Adipocyte (in vitro differentiated cells): ENCODE measurements at places on chromosomes 3 and 15.

DNA sequence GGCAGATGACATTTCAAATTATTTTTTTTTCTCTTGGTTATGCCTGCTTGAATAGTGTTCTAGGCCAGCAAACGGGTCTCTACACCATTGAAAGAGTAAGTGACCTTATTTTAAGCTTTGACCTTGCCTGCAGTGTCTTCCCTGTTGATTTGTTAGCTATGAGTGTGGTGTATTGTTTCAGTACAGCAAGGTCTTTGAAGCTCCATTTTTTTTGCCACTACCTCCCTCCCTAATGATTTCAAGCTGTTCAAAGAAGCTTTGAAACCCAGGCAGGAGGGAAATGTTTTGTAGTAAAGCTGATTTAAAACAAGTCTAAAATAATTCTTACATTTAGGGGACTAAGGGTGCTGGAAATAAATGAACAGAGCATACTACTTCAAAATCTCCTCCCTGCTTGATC, 1249.8 kb downstream of the ROBO1 start:
- peak; percentile 32 for DNase-seq

DNA sequence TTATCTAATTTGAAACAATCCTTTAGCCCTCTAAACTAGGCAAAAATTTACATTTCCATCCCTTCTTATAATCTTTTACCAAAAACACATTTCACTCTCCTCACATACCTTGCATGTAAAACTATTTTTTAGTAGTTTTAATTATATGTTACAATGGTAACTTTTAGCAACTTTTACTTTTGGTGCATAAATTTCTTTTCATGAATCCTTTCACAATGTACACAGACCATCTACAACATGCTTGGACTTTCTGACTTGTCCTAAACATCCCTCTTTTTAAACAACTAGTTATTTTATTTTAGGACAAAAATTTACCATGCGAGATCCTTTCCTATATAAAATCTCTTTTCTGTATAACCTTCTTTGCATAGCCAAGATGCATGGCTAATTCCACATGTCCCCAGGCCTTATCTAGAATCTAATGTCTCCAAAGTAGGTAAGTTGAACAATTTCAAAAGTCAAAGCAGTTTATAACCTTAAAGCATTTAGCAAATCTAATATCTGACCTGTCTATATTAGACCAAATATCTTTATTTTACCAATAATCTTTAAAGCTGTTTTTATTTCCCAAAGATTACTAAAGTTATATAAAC, 14.4 kb upstream of the ALDH1L1 start:
- DNase-seq: no peak

DNA sequence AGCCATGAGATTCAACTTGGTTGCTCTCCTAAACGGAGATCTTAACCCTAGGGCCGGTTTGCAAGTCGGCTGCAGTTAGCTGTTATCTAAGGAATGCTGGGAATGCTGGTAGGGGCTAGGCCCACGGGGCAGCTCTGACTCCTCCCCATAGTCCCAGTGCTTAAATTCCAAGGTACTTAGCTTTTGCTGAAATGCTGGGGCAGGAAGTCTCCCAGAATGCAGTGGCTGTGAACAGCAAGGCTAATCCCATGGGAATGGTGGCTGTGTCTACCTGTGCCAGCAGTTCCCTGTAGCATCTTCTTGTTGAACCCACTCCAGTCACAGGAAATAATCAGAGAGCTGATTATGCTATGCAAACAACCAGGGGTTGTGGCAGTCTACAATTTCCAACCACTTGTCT, 102.5 kb upstream of the TJP1 start:
- peak; percentile 65 for DNase-seq

- DNase-seq: no peak
Observed at GRCh38 chr3:193803288-193803687, 210.3 kb downstream of the OPA1 start.

DNA sequence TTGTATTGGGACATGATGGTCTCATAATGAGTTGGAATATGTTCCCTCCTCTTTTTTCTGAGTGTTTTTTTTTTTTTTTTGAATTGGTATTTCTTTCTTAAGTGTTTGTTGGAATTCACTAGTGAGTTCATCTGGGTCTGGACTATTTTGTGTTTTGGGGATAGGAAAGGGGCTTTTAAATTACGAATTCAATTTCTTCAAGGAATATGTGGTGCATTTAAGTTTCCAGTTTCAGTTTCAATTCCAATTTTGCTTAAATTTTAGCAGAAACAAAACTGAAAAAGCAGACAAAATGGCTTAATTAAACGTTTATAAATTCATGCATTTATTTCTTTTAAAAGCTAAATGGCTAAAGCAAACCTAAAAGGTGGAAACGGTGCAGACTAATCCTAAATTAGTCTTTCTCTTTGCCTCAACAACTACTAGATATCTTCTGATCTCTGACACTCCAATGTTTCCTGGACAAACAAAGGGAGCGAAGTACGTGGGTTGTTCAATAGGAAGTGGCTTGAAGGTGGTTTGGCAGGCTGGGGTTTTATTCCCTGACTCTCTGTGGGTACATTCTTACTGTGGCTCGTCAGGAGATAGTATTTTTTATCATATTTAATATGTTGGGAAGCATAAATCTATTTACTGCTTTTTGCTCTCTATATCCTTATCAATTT, 50.0 kb upstream of the CORO2B start:
- no peak for DNase-seq

DNA sequence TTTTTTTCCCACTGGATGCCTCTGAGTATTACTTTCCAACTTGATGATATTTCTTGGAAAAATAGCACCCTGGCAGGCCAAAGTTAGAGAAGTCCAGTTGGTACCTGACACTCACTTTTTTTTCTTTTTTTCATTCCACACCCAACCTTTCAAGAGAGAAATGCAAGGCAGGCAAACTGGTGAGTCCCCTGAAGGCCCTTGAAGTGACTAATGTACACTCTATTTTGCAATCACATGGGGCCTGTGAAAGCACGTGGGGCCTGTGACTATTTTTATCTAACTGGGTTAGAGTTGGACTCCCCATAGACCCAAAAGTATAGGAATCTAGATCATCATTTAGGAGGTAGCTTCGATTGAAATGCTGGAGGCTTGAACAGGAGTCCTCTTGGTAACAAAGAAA, 316.7 kb downstream of the CHL1 start:
- no peak for DNase-seq

DNA sequence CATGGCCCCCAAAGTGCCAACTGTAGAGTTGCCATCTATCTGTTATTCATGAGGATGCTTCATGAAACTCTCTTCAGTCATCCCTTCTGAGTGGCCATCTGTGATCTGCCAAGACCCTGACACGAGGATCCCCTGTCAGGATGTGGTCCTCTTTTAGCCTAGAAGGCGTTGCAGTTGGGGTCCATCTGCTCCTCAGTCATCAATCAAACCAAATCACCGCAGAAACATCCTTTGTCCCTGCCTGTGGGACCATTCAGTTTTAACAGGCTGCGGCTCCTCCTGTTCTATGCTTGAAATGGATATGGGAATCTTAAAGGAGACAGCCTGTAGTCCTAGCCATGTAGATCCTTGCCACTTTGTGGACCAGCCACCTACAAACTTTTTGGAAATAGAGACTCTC, 5.9 kb upstream of the RPS27L start:
- DNase-seq: no peak

DNA sequence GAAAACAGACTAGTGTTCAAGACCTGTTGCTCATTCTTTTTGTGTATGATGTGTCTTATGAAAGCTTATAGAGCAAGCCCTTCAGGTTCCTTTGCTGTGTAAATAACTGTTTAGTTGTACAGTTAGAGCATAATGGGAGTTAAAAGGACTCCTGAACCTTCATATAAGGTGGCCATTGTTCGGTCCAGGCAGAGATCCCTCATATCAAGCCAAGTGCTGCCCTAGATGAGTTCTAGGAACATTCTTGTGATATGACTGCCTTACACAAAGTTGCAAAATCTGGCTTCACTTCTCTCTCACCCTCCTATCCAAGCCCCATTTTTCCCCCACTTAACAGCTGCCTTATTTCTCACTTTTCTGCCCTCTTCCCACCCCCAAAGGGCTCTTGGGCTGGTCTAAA, 26.9 kb downstream of the GYG1 start:
- DNase-seq: peak; percentile 53

GRCh38 chr3:113129168-113129567, 82.2 kb upstream of the BOC start:
- no peak for DNase-seq

DNA sequence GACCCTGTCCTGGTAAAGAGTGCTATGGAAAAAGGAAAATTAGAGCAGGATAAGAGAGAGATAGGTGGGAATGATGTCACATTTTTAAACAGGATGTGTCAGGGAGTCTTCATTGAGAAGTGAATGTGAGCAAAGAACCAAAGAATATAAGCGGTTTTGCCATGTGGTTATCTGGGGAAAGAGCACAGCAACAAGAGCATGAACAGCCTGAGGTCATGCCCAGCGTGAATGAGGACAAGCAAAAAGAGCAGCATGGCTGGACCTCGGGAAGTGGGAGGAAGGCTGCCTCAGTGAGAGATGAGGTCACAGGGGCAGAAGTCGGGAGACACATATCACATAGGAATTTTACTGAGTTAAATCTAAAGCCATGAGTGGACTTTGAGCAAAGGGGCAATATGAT, 82.8 kb upstream of the HES1 start:
- no peak for DNase-seq

- DNase-seq: peak; percentile 1
Observed at GRCh38 chr3:38579551-38580449, 69.7 kb downstream of the SCN5A start.

GRCh38 chr15:41148065-41148464, 32.0 kb upstream of the INO80 start:
- no peak for DNase-seq

DNA sequence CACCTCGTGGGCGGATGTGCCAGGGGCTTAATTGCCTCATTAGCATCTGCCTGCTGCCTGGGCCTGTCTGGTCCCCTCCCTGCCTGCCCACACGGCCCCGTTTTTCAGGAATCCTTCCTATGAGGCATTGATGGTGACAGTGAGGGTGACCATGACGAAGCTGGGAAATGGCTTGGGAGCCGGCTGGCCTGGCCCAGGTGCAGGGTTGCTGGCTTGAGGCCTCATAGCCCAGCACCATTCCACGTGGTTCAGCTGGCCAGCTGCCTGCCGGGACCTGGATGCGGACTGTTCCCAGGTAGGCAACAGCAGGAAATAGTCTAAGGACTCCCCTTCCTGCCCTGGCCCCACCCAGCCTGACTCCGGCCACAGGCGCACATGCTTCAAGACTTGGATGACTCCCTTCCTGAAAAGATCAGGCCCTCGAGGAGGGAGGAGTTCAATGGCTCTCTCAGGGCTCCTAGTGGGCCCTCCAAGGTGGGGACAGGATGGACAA, 8.9 kb upstream of the DUSP7 start:
- no peak for DNase-seq

- DNase-seq: no peak
Observed at GRCh38 chr15:26433818-26434217, 339.0 kb downstream of the GABRB3 start.

DNA sequence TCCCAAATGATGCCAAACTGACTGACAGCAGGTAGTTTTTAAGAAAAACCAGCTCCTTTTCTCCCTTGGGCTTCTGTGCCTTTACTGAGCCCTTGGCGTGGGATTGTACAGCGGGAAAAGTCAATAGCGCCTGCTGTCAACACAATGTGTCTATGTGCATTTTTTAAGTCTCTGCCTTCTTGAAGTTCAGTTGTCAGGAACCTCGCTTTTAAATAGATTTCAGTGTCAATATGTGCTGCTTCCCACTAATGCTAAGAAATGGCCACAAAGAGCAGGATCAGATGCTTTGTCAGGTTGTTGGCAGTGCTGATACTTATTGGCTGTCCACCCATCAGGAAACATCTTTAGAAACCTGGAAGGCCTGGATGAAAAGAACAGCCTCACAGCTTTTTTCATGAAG, 424.4 kb downstream of the C3orf38 start:
- DNase-seq: no peak

- DNase-seq: no peak
Observed at GRCh38 chr15:61376961-61377360, 147.9 kb upstream of the RORA start.

- no peak for DNase-seq
Observed at GRCh38 chr3:183826448-183827250, 1.3 kb upstream of the MAP6D1 start.

DNA sequence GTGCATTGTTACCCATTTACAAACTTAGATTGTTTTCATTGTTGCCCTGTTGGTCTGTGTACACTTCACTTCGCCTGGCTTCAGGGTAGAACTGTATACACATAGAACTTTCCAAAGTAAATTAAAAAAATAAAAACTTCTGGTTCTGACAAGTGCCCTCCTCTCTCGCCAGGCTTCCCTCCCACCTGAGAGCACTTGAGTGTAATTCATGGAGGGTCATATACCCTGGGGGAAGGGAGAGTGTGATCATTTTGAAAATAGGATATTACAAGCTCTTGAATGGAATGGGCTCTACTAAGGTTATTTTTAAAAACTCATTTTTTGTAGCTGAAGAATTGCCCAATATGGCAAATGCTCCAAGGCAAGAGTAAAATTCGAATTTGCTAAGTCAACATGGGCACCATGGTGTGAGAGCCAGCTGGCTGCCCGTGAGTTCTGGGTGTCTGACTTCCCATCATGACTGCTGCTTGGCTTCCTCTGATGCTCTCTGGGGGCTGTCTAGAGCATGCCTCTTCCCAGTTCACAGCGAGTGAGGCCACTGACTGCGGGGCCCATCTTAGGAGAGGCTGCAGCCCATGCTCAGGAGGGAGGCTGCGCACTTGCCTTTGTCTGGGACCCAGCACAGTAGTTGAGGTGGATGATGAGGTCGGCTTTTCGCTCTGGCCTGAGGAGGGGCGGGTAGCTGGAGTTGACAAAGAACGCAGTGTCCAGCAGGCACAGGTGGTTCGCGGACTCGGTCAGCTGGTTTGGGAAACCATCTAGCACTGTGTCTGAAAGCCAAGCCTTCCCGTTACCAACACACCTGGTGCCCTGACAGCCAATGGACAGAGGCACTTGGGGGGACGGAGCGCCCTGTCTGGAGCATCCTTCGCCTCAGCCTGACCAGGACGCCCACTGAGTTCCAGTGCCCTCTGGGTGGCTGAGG, 13.1 kb upstream of the EHD4 start:
- no peak for DNase-seq

- peak; percentile 63 for DNase-seq
Observed at GRCh38 chr3:8938021-8938420, 25.3 kb downstream of the RAD18 start.

DNA sequence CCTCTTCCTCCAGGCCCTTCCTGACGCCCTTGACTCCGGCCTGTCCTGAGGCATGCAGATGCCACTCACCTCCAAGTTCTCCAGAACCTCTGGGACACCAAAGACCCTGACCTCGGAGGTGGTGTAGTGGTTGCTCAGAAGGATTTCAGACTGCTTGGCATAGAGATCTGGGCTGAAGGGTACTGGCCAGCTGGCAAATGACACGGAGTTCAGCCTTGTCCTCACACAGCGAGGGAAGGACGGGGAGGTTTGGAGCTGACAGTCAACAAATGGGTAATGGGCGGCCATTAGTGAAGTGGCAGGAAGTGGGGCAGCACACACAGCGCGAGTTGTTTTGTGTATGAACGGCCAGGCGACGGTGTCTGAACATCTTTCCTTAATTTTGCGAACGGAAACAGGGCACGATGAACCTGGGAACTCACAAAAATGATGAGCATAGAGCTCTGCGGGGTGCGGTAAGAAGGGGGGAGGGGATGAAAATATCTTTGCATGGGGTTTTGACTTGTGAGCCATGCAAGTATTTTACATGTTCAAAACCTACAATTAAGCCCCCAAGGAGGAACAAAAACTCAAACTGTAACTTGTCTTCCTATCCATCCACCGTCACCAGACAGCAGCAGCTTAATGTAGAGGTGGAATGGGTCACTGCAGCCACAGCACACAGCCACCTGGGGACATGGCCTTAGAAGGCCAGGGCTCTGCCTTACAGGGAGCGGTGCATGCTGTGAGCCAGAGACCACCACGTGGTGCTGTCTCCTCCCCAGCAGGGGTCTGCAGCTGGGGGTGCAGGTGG, 43.6 kb upstream of the RPL32 start:
- DNase-seq: no peak

- peak; percentile 87 for DNase-seq
Observed at GRCh38 chr3:152159328-152159727, 109.4 kb upstream of the MBNL1 start.
